Activated T-cell treated with anti-CD3 and anti-CD28 coated beads, Interleukin-2, amount 50 U/mL, for 1 hour (primary cell): ENCODE measurements at places on chromosomes 7 and 10.

GRCh38 chr7:95517458-95517857 lies 31.7 kb downstream of the ASB4 start:
- no peak for DNase-seq

DNA sequence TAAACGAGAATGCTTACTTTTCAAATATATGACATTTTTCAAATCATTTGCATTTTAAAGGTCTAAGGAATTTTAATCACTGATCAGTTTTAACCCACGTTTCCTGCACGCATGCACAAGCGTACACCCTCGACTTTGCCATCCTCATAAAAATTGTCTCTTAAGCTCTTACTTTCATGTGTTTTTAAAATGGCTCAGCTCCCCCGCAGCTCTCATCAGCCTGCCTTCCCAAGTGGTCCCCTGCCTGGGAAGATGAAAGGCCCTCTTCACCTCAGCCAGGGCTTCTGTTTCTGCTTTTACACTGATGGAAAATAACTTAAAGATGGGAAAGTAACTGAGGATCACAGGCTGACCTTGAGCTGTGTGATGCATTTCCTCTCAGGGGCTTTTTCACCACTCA lies 131.6 kb upstream of the LSM8 start:
- no peak for DNase-seq

DNA sequence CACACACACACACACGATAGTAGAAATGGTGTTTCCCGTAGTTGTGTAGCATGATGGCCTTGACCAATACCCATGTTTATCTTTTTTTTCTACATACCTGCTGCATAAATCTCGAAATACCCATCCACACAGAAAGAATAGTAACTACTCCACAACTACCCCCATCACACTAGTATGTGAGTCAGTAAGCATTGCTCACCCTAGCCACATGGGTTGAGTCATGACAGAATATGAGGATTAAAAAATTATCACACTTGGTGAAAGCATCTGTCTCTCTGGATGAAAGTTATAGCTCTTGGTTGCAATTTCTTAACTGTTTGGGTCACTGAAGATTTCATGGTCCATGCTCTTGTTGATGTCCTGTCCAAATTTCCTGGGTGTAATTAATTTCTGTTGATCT lies 103.4 kb upstream of the MDFIC start:
- DNase-seq: no peak

GRCh38 chr7:158699341-158699740 lies 5.3 kb downstream of the NCAPG2 start:
- no peak for DNase-seq

DNA sequence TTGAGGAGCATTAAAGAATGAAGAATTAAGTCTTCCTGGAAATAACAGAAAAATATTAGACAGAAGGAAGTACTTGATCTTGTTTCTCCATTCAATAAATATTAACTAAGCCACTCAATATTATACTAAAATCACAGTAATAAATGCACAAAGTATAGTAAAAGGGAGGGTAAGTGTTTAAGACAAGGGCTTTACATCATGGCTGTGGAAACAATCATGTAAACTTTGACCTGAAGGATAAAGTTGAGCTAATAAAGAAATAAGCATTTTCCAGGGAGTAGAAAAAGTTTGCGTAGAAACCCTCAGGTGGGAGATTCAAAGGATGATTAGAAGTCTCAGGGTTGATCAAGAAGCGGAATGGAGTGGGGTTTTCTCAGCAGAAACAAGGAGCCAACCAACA lies 78.2 kb downstream of the SEMA3C start:
- no peak for DNase-seq

DNA sequence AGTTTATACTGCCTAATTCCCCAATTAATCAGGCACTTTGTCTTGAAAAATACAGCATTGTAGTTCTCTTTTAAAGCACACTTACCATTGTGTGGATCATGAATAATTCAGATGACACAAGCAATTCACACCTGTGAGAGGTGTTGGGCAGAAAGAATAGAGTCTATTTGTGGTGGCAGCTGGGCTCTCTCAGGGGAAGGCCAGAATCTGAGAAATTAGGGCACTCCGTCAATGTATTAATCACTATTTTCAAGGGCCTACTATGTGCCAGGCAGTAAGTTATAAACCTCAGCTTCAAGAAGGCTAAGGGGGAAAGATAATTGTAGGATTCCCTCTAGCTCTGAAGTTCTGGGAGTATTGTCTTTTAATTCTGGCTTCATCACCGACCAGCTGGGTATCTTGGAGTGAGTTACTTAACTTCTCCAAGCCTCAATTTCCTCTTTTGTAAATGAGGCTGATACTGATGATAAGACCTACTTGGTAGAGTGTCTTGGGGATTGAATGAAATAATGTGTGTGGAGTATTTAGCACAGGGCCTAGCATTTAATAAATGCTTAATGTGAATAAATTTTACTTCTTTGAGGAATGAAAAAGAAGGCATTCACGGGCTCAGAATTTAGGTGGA lies 2.5 kb downstream of the CHN2 start:
- no peak for DNase-seq

GRCh38 chr10:91513598-91514424 lies 103.7 kb downstream of the HECTD2 start:
- no peak for DNase-seq
